ENCODE measurements at places on chromosomes 1 and 21. TPM values are rescaled to one million over a fixed set of nuclear protein-coding genes. Genes with fewer than 3 reads are reported as not detected.

GRCh38 chr1:37755290-37755689 lies 9.6 kb downstream of the EPHA10 start:
- H3K4me3 ChIP-seq = no peak overlapping the region
- DNase-seq = no peak

- no peak for DNase-seq
- H3K4me1 ChIP-seq = peaks cover 5% of the 10 kb centered on the region
- no peak overlapping the region for H3K4me3 ChIP-seq
- H3K27ac ChIP-seq = no peak overlapping the region
- peaks cover 24% of the 10 kb centered on the region for H3K36me3 ChIP-seq
- H3K27me3 ChIP-seq = no peaks in the 10 kb centered on the region
Measured at GRCh38 chr1:150596095-150596892, 16.9 kb upstream of the MCL1 start.

DNA sequence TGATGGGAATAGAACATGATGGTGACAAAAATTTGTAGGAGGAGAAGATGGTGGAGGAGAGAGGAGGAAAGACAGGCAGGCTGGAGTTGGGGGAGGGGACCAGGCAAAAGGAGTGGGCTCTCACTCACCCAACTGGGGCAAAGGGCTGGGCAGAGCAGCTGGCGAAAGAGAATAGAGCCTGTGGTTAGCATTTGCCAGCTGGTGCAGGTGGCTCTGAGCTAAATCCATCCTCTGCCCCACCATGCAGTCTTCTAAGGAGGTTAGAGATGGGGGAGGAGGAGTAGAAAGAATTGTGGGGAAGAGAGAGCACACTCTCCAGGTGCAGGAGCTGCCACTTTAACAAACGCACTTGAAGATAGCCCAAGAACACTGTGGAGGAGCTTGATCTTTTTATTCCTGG lies 27.6 kb upstream of the SLAMF1 start:
- H3K27me3 ChIP-seq = no peaks in the 10 kb centered on the region
- no peaks in the 10 kb centered on the region for H3K36me3 ChIP-seq
- H3K4me3 ChIP-seq = no peak overlapping the region
- H3K27ac ChIP-seq = no peak overlapping the region

- H3K36me3 ChIP-seq = no peaks in the 10 kb centered on the region
- no peak for DNase-seq
- peaks cover 30% of the 10 kb centered on the region for H3K4me1 ChIP-seq
Measured at GRCh38 chr1:235058695-235059094, 69.9 kb downstream of the TOMM20 start.

- H3K36me3 ChIP-seq = peaks cover 32% of the 10 kb centered on the region
- peak overlapping the region; percentile 99 for H3K27ac ChIP-seq
- H3K4me3 ChIP-seq = peak overlapping the region; percentile 81
- peaks cover 27% of the 10 kb centered on the region for H3K4me1 ChIP-seq
- no peak for DNase-seq
Measured at GRCh38 chr1:226061841-226062557, 517 bp upstream of the H3-3A start.

- H3K4me1 ChIP-seq = peaks cover 39% of the 10 kb centered on the region
- peaks cover 5% of the 10 kb centered on the region for H3K27me3 ChIP-seq
- no peak for DNase-seq
- H3K4me3 ChIP-seq = no peak overlapping the region
- no peak overlapping the region for H3K27ac ChIP-seq
Measured at GRCh38 chr1:7573481-7573880, 197.6 kb upstream of the VAMP3 start.

DNA sequence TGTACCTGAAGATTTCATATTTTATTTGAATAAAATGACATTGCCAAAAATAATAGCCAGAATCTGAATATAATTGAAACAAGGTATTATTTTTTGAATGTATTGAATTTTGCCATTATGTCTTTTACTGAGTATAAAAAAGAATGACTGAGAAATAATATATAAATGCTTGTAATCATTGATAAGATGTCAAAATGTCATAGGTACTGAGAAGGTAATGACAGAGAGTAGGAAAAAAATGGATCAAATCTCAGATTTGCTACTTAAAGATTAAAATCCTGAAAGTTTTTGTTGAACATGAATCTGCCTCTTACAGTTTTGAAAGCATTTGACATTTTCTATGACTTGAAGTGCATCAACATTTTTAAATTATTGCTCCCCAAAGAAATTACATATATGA lies 1069.9 kb upstream of the ADGRL4 start:
- DNase-seq = no peak
- no peaks in the 10 kb centered on the region for H3K4me1 ChIP-seq
- no peaks in the 10 kb centered on the region for H3K36me3 ChIP-seq
- H3K4me3 ChIP-seq = no peak overlapping the region
- H3K27me3 ChIP-seq = no peaks in the 10 kb centered on the region

GRCh38 chr1:60670302-60670701 lies 412.1 kb upstream of the NFIA start:
- DNase-seq = no peak
- no peaks in the 10 kb centered on the region for H3K27me3 ChIP-seq
- H3K4me3 ChIP-seq = no peak overlapping the region
- H3K27ac ChIP-seq = no peak overlapping the region
- no peaks in the 10 kb centered on the region for H3K4me1 ChIP-seq
- no peaks in the 10 kb centered on the region for H3K36me3 ChIP-seq

DNA sequence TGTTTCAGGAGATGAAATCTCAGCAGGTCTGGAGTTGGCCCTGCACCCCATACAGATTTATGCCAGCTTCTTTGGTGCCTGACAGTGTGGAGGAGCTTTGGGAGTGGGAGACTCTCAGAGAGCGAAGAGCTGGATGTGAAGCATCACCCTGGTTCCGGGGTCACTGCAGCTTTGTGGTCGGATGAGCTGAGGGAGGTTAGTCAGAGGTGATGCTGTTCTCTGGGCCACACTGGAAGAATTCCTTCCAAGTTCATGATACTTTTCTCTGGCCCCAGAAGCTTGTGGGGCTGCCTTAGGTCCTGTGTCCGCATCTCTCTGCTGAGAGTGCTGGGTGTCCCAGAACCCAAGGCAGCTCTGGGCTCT lies 467.8 kb downstream of the CAMTA1 start:
- no peaks in the 10 kb centered on the region for H3K27me3 ChIP-seq
- no peak for DNase-seq
- no peaks in the 10 kb centered on the region for H3K36me3 ChIP-seq

GRCh38 chr1:92356956-92357355 lies 58.1 kb downstream of the RPAP2 start:
- no peak for DNase-seq
- H3K27ac ChIP-seq = no peak overlapping the region
- no peaks in the 10 kb centered on the region for H3K27me3 ChIP-seq

The RCOR3 gene
- 37.8 TPM for total RNA-seq

The SPATA45 gene
- total RNA-seq = not detected

All from esophagus squamous epithelium (tissue), 5 donors.